Left renal pelvis (tissue), 4 donors: ENCODE measurements at places on chromosomes 3 and 15. TPM values are rescaled to one million over a fixed set of nuclear protein-coding genes. Genes with fewer than 3 reads are reported as not detected.

- DNase-seq = no peak
Measured at GRCh38 chr3:108414007-108414406, 96.4 kb downstream of the MYH15 start.

EFCC1 gene
- polyA plus RNA-seq = 2.9 TPM

- DNase-seq = no peak
Measured at GRCh38 chr3:151901644-151902285, 28.3 kb downstream of the SUCNR1 start.

- no peak for DNase-seq
Measured at GRCh38 chr15:50128266-50128665, 9.2 kb upstream of the ATP8B4 start.

DNA sequence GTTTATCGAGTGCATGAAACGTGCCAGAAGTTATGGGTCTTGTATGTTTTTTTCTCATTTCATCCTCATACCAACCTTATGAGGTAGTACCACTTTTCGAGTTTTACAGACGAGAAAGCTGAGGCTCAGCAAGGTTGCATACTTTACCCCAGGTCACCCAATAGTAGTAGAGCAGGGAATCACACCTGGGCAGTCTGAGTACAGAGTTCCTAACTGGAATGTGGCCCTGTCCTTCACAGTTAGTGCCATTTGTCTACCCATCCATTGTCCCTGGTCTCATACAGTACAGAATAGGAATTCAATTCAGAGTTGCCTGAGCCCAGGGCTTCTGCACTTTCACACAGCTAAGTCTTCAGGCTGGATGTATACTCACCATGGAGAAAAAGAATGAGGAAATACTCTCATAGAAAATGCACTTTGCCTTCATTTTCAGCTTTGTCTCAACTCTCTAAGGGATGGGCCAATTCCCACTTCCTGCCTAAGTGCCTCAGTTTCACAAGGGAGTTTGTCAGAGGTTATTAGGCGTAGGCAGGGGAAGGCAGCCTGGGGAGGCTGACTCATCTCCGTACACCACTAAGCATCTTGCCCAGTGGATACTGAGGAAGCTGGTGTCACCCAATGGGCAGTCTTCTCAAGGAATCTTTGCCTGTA is 93.2 kb downstream of the TMEM212 start:
- no peak for DNase-seq

DNA sequence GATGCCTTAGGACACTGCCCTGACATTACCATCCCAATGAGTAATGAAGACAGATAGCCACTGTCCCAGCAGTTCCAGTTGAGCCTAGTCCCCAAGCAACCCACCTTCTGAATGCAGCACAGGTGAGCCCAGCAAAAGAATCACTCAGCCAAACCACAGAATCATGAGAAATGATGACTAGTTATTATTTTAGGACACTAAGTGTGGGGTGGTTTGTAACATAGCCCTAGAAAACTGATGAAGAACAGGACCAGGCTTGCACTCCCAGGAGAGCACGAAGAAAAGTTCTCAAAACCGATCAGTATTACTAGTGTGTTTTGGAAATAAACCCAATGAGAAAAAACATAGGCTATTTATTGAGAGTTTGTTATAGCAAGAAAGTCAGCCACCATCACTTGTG is 129.6 kb upstream of the CNTN6 start:
- no peak for DNase-seq
